AG04449 (cell line): ENCODE measurements at places on chromosomes 6 and 20.

GRCh38 chr6:37016995-37017394, 11.5 kb downstream of the FGD2 start:
- no peak for DNase-seq

DNA sequence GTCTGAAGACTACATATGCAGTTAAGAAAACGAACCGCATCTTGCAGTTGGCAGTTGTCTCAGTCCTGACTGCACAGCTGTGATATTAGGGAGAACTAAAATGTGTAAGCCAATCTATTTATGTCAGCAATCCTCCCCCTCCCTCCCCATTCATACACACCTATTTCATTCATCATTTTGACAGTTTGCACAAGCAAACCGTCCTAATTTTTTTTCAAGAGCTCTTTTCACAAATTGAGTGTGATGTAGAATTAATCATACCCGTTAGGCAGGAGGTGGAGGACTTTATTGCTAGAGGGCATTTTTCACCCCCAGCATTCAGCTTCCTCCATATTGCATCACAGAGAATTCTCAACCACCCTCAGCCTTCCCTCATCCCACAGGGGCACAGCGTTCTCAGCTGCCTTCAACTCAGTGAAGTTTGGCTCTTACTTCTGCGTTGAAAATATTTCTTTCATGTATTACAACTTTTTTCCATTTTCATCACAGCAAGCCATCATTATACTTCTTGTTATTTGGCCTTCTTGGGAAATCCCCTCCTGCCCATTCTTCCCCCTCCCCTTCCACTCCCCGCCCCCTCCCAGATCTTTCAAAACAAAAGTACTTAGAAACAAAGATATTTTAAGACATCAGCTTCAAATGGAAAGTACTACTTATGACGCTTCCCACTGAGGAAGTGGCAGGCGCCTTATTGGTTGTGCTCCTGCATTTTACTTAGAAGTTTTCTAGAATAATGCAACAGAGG, 37.5 kb downstream of the NOX3 start:
- peak; percentile 31 for DNase-seq

DNA sequence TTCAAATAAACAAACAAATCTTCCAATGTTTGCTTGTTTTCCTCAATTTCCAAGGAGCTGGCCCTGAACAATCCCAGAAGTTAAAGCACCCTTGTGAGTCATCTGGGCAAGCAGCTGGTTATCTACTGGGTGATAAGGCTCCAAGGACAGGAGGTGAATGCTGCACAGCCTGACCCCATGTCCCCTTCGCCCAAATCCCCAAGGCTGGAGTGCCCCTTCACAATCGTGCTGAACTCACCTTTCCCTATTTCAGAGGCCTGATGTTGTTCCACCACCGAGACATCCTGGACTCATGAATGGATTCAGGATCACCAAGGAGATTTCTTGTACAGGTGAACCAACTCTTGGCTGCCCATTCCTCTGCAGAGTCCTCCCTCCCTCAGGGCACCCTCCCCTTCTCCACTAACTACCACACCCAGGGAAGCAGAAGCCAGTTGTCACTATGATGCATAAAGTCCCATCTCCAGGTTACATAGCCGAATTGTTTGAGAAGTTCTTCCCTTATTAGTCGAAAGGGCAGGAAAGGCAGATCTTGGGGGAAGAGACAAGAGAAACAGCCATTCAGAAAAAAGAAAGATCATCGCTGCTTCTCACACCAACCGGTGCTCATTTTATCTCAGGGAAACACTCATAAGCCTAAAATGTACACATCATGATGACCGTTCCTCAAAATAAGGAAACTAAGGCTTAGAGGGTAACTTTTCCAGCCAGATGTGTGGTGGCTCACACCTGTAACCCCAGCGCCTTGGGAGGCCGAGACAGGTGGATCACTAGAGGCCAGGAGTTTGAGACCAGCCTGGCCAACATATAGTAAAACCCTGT, 138.8 kb upstream of the RREB1 start:
- no peak for DNase-seq

GRCh38 chr20:41180599-41181333, 43.4 kb downstream of the PLCG1 start:
- no peak for DNase-seq

DNA sequence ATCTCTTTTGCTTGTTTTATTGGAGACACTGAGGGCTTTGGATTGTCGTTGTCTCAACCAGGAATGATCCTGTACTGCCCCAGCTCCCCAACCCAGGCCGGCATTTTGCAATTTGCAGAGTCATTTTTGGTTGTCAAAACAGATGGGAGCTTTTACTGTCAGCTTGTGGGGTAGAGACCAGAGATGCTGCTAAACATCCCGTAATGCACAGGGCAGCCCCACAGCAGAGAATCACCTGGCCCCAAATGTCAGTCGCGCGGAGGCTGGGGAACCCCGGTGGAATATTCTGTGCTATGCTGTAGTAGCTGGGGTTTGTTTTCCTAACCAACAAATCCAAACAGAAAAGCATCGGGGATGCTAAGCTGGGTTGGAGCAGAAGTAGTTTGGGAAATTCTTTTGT, 99.7 kb downstream of the TSHZ2 start:
- no peak for DNase-seq

DNA sequence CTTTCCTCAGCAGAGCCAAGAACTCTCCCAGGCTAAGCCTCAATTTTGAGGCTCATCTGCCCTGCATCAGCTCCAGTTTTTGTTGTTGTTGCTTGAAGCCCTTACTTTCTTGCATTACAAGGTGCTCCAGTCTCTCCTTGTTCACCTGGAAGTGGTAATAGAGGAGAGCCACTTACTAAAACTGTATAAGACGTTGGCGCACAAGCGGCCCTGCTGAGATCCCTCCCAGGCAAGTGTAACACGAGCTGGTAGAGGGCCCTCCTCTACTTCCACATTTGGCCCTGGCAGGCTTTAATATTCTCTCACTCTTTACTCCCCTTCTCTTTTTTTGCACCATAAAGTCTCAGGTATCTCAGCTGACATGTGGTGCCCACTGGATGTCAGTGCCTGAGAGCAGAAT, 19.5 kb downstream of the GCM2 start:
- DNase-seq: no peak

DNA sequence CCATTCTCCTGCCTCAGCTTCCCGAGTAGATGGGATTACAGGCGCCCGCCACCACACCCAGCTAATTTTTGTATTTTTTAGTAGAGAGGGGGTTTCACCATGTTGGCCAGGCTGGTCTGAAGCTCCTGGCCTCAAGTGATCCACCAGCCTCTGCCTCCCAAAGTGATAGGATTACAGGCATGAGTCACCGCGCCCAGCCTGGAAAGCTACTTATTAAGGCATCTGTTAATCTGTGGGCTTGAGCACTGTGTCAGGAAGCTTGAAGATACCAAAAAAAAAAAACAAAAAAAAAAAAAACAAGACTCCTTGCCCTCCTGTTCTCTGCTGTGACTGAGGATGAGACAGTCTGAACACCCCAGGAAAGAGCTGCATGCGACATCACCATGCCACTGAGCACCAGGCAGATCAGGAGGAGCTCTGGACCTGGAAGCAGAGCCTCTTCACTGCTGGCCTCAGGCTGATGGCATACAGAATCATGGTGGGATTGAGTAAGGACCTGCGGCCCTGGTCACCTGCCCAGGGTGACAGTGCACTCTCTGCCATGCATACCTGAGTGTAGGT, 166.5 kb upstream of the SNX9 start:
- no peak for DNase-seq
